ENCODE measurements at places on chromosomes 7 and 10.

- peak; percentile 94 for DNase-seq
Observed at GRCh38 chr7:76155938-76156337, 45.8 kb upstream of the SRRM3 start.

DNA sequence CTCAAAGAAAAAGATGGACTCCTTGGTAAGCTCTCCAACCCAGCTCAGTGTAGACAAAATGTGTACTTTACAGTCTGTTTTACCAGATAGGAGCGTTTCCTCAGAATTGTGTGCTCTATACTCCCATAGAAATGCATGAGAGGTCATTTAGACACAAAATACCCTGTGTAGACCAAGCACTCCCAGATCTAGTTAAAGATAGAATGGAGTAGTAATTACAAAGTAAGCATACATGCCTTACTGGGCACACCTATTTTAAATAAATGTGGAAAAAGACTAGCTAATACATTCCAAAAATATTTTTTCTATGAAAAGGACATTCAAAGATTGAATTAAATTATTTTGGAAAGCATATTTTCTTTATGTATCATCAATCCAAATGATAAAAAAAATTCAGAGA lies 271.9 kb upstream of the DGKB start:
- no peak for DNase-seq

DNA sequence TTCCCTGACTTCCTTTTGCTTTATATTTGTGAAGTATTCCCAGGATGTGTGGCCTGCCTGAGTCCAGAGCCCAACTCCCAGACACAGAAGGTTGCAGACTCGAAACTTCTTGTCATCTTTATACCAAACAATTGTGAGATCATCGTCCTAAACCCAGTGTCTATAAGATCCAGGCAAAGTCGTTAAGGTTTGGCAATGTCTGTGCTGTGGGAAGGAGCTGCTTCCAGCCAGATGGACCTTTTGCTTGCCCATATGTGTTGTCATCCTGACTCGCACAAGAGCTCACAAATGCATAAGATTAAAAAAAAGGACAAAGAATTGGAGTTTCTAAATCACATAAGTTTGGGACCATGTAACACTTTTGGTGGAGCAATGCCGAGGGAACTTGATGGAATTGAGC lies 37.0 kb downstream of the WNT2 start:
- DNase-seq: no peak

GRCh38 chr7:98875501-98875900 lies 2.8 kb upstream of the TRRAP start:
- DNase-seq: no peak

GRCh38 chr7:139875821-139876241 lies 46.8 kb downstream of the TBXAS1 start:
- DNase-seq: peak; percentile 15
